Stimulated activated CD4-positive, alpha-beta T cell treated with anti-CD3 and anti-CD28 coated beads, Interleukin-1b, Interleukin-23, amount 100 ng/mL, for 48 hours (primary cell): ENCODE measurements at places on chromosomes 12 and 14.
A peak's percentile ranks its signal among the peaks of the same experiment; 100 is the strongest.

DNA sequence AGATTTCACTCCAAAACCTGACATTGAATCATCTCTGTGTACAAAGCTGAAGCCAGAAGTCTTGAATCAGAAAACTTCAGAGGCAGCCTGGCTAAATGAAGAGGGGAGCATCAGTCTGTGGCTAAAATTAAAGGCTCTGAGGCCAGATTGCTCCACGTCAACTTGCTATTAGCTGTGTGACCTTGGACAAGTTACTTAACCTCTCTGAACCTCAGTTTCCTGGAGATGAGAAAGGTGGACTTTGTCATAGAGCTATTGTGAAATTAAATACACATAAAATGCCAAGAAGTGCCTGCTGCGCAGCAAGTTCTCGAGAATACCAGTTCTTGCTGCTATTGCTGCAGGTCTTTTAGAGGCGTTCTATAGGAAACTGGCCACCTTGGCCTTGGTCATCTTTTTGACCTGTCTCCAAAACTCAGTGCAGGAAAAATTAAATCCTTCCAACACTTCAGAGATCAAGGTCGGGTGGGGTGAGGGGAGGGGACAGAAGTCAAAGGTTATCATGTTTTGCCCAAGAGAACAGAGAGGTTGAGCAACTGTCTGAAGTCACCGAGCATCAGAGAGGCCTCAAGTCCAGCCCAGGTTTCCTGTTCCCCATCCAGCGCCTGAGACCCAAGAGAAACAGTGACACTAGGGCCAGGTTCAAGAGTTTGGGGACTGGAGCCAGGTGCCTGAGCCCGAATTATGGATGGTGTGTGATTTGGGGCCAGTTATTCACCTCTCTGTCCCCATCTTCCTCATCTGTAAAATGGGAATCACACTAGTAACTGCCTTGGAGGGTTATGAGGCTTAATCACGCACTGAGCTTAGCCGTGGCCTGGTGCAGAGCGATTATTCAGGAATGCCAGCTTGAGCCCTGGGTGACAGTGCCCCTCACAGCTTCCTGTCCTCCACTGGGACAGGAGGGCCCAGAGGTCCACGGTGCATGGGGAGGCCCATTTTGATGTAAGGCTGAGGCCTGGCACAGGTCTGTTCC is 1.1 kb downstream of the SERPINA1 start:
- no peak for DNase-seq

- DNase-seq, result no peak
Measured at GRCh38 chr12:20463913-20464524, 95.7 kb downstream of the PDE3A start.

DNA sequence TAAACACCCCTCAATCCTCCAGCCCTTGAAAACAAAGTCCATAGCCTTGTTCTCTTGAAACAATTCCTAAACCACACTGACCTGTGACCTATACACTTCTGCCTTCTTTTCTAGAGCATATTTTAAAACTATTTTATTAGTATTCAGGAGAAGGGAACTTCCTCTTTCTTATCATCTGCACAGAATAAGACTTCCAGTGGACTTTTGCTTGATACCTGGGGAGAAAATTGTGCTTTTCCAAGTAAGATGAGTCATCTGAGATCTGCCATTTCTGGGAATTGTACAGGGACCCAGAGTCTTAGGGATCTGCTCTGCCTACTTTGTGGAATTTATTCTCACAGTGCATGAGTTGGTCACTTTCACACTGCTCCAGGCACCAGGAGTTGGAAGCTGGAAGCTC is 10.5 kb upstream of the WNT5B start:
- no peak for DNase-seq

GRCh38 chr12:58593557-58594304 is 326.6 kb downstream of the LRIG3 start:
- DNase-seq, result no peak

DNA sequence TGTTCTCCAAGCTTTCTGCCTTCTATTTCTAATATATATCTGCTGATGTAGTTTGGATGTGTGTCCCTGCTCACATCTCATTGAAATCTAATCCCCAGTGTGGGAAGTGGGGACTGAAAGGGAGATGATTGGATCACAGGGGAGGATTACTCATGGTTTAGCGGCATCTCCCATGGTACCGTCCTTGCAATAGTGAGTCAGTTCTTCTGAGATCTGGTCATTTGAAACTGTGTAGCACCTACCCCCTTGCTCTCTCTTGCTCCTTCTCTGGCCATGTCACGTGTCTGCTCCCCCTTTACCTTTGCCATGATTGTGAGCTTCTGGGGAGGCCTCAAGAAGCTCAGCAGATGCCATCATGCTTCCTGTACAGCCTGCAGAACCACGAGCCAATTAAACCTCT is 26.2 kb upstream of the ALX1 start:
- no peak for DNase-seq

- DNase-seq, result no peak
Measured at GRCh38 chr14:96121660-96122395, 82.7 kb downstream of the C14orf132 start.

DNA sequence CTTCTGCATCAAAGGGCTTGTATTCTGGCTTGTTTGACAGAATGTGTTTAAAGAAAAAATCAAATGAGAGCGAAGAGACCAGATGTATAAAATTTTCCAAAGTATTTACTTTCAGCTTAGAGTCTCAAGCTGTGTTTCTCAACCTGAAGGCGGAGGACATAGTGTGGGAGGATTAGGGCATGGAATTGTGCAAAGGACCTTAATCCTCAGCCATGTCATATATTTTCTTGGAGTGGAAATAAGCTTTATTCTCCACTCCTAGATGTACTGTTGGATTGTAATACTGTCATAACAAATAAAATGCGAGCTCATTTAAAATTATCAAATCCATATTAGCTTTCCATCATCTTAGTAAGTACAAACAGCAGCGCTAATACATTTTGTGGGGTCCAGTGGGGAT is 154.0 kb downstream of the PAH start:
- no peak for DNase-seq

DNA sequence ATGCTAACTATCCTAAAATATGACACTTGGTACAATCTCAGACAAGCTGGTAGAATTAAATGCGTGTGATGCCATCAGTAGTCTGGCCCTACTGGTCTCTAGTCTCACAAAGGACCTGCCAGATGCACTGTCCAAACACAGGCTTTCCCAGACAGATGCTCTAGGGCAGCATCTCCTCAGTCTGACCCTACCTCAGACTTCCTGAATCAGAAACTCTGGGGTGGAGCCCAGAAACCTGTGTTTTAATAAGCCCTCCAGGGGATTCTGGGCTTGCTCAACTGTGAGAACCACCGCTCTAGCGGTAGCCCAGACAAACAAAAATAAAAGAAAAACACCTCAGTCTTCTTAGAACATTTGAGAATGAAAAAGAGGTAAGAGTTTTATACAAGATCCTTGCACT is 48.0 kb downstream of the BDKRB1 start:
- DNase-seq, result no peak

- no peak for DNase-seq
Measured at GRCh38 chr12:61998791-61999190, 261.4 kb upstream of the USP15 start.

DNA sequence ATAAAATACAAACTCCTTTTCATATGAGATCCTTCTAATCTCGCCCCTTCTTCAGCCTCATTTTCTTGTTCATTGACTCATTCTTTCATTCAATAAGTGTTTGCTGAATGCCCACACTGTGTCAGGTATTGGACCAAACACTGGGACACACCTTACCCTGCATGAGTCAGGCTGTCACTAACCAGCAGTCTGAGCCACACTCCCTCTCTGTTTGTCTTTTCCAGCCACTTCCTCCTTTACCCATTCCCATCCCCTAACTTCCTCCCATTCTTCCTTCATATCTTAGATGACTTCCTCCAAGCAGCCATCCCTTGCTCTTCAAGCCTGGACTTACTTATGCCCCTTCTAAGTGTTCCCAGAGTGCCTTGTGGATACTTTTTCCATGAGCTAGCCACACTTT is 27.0 kb upstream of the HIF1A start:
- peak; percentile 34 for DNase-seq

GRCh38 chr14:85241022-85241855 is 288.7 kb upstream of the FLRT2 start:
- DNase-seq, result no peak

GRCh38 chr14:98633380-98633779 is 638.6 kb downstream of the BCL11B start:
- DNase-seq, result no peak

DNA sequence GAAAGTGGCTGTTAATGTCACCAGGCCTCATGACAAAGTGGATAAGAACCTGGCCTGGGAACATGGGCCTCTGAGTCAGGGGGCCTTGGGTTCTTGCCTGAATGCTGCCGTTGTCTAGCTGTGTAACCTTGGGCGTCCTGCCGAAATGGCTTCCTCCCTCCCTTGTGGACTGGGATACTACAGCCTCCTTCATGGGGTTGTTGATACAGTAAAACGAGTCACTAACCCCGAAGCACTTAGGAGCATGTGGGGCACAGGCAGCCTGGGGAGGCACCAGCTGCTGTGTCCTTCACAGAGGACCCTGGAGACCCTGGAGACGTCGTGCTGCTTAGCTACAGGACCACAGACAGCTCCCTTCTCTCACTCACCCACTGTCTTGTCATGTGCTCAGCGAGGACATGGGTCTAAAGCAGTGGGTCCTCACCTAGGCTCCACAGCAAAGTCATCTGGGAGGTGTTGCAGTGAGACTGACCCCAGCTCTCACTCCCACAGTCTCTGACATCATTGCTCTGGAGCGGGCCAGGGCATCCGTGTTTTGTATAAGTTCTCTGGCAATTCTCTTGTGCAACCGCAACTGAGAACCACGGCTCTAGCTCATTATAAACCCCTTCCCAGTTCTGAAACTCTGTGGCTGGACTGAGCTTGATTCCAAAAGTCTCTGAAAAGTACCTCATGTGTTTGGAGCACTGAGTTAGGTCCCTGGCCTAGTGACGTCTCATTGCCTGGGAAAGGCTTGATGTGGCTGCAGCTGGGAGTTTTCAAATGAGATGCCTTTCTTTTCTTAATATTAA is 42.1 kb downstream of the SERPINA3 start:
- DNase-seq, result no peak

DNA sequence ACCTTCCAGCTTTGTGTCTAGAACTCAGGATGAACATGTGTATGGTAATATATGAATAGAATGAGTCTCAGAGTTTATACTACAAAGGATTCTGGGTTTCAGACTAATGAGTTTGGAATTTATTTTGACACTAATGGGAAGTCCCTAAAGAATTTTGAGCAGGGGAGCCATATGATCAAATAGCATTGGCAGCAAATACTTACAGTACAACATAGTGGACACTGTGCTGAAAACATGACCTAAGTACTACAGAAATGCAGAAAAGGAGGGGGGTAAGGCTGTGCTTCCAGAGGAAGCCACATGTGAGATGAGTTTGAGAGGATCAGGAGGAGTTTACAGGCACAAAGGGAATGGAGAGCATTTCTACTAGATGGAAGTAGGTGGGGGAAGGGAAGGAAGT is 225.8 kb downstream of the C12orf42 start:
- no peak for DNase-seq

- no peak for DNase-seq
Measured at GRCh38 chr14:28709571-28710305, 56.8 kb upstream of the FOXG1 start.

- no peak for DNase-seq
Measured at GRCh38 chr12:8658346-8658745, 4.3 kb downstream of the MFAP5 start.

- DNase-seq, result peak; percentile 78
Measured at GRCh38 chr12:49043856-49044258, 16.7 kb downstream of the KMT2D start.

GRCh38 chr12:26452511-26452910 is 257.1 kb downstream of the SSPN start:
- DNase-seq, result no peak

GRCh38 chr14:99674776-99675381 is 9.2 kb upstream of the CYP46A1 start:
- DNase-seq, result no peak

DNA sequence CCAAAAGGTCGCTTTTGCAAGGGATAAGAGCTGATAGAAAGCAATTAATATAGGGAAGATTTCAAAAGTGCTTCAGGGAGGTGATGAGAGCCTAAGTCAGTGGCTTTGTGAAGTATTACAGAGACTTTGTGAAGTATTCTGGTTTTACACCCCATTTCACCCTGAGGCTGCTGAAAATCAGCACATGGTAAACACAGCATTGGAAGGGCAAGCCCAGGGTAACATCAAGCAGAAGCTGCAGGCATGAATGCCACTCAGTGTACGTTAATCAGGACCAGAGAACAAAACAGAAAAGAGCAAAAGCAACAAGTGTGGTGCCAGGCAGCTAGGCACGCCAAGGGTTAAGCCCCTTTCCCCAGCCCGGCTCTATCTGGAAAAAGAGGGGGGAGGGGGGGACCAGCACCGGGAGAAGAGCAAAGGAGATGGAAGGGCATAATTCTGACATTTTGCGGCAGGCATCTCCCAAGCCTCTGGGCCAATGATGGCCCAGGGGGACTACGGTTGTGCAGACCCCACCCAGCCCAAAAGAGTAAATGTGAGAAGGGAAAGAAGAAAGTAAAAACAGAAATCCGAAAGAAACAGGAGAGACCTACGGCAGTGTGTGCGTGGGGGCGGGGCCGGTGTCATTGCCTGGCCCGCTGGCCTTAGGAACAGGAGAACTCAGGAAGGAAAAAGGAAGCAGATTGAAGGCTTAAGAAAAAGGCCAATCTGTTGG is 58.9 kb downstream of the DHRS2 start:
- DNase-seq, result no peak

GRCh38 chr14:22434901-22435550 is 154.0 kb downstream of the DAD1 start:
- DNase-seq, result no peak

- no peak for DNase-seq
Measured at GRCh38 chr12:79935624-79936345, 888 bp upstream of the PPP1R12A start.

DNA sequence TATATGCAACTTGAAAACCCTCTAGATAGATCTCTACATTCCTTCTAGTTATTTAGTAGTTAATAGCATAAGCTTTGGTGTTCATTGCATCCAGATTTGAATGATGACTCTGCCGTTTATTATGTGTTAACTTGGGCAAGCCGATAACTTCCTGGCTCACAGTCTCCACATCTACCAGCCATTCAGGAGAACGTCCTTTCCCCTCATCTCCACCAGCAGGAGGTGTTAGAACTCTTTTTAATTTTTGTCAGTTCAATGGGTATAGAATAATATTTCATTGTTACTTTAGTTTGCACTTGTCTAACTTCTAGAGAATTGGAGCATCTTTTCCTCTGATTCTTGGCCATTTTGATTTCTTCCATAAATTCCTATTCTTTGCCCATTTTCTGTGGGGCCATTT is 30.0 kb upstream of the WSCD2 start:
- no peak for DNase-seq

- no peak for DNase-seq
Measured at GRCh38 chr14:104993306-104993705, 7.7 kb downstream of the CLBA1 start.

DNA sequence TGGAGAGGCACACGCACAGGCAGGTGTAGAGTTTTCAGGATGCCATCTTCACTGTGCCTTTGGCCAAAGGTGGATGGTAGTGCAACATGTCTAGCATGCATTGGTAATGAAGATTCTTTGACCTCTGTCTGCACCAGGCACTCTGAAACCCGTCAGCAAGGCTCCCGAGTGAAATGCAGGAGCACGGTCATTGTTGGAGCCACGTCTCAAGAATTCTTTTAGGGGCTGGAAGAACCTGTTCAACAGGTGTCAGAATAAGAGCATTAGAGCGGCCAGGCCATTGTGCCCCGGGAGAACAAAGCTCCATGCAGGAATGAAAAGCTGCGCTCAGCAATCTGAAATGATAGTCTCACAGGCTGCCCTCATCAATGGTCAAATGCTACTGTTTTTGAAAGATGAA is 40.2 kb upstream of the DICER1 start:
- DNase-seq, result no peak

GRCh38 chr12:5031958-5032357 is 11.7 kb upstream of the KCNA5 start:
- DNase-seq, result no peak

- DNase-seq, result no peak
Measured at GRCh38 chr14:72254202-72254936, 322.1 kb downstream of the RGS6 start.
